ENCODE measurements at places on chromosomes 5 and 9.

DNA sequence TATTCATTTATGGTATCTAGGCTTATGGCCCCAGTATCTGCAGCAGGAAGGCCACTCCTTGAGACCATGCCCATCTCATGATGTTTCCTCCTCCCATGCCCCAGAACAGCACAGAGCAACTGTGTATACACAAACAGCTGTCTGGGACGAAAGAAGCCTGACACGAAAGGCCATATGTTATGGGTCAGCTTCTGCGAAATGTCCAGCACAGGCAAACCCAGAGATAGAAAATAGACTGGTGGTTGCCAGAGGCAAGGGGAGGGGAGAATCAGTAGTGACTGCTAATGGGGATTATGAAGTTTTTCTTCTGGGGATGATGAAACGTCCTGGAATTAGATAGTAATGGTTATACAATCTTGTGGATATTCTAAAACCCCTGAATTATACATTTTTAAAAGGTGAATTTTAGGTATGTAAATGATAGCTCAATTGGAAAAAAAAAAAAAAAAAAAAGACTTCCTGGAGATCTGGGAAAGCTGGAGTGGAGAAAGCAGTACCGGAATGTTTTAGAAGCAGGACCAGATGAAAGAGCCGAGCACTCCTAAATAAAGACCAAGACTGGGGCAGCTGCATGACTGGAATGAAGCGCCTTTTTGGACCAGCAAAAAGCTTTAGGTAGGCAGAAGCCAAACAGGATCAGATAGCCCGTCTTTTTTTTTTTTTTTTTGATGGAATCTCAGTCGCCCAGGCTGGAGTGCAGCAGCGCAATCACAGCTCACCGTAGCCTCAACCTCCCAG, 29.2 kb downstream of the PCDHGC5 start:
- no peaks in the 10 kb centered on the region for H3K36me3 ChIP-seq
- H3K4me3 ChIP-seq: no peak overlapping the region
- peaks cover 22% of the 10 kb centered on the region for H3K4me1 ChIP-seq
- DNase-seq: no peak

DNA sequence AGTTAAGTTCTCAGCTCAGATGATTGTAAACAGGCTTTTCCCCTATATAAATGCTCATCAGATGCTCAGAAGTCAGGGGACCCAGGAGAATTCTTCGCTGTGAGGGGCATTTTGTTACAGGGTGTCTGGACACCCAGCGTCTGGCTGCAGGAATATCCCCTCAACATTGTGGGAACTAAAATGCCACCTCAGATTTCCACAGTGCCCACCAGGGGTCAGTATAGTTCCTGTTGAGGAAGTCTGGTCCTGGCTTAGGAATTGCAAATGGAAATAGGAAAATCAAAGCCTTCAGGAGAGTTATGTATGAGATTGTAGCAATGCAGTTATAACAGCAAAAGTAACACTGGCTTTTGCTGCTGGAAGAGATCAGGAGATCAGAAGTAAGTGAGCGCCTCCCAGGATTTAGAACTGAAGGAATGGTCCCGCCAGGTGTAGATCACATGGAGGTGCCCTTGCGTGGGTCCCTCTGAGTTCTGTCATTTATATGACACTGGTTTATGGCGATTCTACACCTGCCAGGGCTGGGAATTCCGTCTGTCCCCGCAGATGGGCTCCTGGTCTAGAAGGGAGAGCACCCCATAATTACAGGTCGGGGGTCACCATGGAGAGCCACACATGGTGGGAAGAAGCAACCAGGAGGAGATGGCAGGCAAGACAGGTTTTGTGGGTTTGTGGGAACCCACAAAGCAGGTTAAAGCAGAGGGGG, 47.1 kb upstream of the CTSL start:
- H3K4me1 ChIP-seq: peaks cover 16% of the 10 kb centered on the region
- H3K27ac ChIP-seq: no peak overlapping the region
- H3K4me3 ChIP-seq: no peak overlapping the region

GRCh38 chr5:59103303-59103702, 520.4 kb downstream of the RAB3C start:
- no peak for DNase-seq
- H3K36me3 ChIP-seq: no peaks in the 10 kb centered on the region
- no peak overlapping the region for H3K27ac ChIP-seq
- H3K27me3 ChIP-seq: no peaks in the 10 kb centered on the region

GRCh38 chr5:5702934-5703333, 280.5 kb downstream of the ICE1 start:
- no peak for DNase-seq
- H3K27ac ChIP-seq: no peak overlapping the region
- no peaks in the 10 kb centered on the region for H3K4me1 ChIP-seq

GRCh38 chr5:72167257-72167656, 60.0 kb downstream of the MAP1B start:
- H3K4me3 ChIP-seq: no peak overlapping the region
- H3K27ac ChIP-seq: peak overlapping the region; percentile 73
- DNase-seq: no peak
- no peaks in the 10 kb centered on the region for H3K27me3 ChIP-seq
- H3K36me3 ChIP-seq: no peaks in the 10 kb centered on the region

GRCh38 chr5:7395432-7395946, 449 bp upstream of the ADCY2 start:
- H3K27me3 ChIP-seq: no peaks in the 10 kb centered on the region
- peak overlapping the region; percentile 57 for H3K27ac ChIP-seq
- no peaks in the 10 kb centered on the region for H3K4me1 ChIP-seq
- H3K4me3 ChIP-seq: peak overlapping the region; percentile 28
- no peaks in the 10 kb centered on the region for H3K36me3 ChIP-seq
- no peak for DNase-seq

DNA sequence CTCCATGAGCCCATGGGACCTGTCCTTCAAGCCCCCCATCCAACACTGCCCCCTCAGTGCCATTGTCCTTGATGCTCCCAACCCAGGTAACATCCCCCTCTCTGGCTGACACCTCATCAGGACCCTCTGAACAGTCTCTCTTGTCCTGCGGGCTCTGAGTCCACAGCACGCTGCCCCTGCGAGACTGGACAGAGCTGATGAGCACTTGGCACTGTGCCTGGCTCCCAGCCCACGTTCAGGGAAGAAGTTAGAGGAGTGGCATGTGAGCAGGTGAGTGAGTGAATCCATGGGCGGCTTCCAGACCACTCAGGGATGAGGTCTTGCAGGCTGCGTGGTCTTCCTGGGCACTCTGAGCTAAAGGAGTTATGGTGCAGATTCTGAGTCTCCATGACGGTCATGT, 70.7 kb downstream of the PAX5 start:
- H3K36me3 ChIP-seq: no peaks in the 10 kb centered on the region
- H3K4me1 ChIP-seq: peaks cover 5% of the 10 kb centered on the region
- H3K27ac ChIP-seq: no peak overlapping the region
- no peaks in the 10 kb centered on the region for H3K27me3 ChIP-seq

DNA sequence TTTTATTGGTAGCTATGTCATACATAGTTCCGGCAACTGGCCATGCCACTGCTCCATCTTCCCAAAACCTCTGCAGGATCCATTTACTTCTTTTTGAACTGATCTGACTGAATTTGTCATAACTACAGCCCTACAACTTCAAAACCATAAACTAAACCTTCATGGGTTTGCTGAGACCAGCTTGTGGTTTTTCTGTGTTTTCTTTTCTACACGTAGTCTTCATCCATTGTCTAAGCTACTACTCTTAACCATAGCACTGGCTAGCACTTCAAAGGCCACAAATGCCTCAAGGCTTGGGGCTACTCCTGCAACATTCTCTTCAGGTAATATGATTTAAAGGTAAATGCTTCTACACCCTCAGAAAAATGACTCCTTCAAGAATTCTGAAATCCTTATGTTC, 9.0 kb upstream of the KIF2A start:
- no peaks in the 10 kb centered on the region for H3K4me1 ChIP-seq
- no peak for DNase-seq
- H3K27ac ChIP-seq: no peak overlapping the region
- H3K36me3 ChIP-seq: no peaks in the 10 kb centered on the region

DNA sequence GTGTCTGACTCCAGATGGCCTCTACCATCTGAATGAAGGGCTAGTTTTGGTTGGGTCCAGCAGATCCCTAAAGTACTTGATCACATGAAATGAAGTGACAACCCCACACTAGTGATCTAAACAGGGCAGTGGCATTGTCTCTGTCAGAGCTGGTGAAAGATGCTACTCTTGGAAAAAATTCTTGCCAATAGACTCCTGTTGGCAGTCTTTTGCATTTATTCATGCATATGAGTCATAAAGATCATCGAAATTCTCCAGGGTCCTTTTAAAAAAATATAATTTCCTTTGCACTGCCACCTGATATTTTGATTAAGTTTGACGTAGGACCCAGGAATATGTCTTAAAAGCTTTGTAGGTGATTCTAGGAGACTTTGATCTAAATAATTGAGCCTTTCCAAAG, 135.1 kb upstream of the ELL2 start:
- no peak overlapping the region for H3K4me3 ChIP-seq
- no peak overlapping the region for H3K27ac ChIP-seq
- no peaks in the 10 kb centered on the region for H3K36me3 ChIP-seq
- H3K27me3 ChIP-seq: no peaks in the 10 kb centered on the region

GRCh38 chr9:86669422-86669821, 277.9 kb downstream of the GAS1 start:
- H3K4me3 ChIP-seq: no peak overlapping the region
- no peak for DNase-seq
- H3K27ac ChIP-seq: no peak overlapping the region
- no peaks in the 10 kb centered on the region for H3K4me1 ChIP-seq

DNA sequence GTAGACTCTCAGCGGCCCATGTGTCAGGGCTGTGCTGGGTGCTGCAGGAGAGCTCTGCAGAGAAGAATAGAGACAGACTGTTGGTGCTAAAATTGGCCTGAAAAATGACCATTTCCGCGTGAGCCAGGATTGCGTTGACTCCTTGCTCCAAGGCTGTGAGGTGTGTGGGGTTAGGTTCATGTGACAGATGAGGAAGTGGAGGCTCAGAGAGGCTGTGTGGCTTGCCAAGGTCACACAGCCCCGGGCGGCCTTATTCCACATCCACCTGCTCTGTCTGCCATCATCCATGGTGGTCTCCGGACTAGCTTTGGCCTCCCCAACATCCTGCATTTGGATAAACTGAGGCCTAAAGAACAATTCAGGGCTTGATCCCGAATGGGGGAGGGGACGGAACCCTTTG, 15.2 kb downstream of the NEK6 start:
- H3K36me3 ChIP-seq: no peaks in the 10 kb centered on the region
- H3K4me3 ChIP-seq: no peak overlapping the region
- DNase-seq: no peak
- peak overlapping the region; percentile 86 for H3K27ac ChIP-seq
- H3K27me3 ChIP-seq: no peaks in the 10 kb centered on the region

DNA sequence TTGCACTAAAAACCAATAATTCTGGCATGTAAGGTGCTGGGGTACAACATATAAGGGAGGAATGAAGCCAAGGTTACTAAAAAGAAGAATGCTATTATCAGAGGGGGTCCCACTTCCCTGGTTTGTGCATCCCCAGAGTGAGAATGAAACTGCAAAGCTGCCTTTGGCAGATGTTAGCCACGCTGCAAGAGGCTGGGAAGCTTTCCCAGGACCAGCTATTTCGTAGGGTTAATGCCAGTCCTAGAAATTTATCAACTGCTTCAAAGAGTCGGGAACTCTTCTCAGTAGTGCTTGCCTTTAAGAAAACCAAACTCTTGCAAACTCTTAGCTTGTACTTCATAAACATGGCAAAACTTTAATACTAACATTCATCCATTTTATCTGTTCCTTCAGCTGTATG, 87.5 kb upstream of the NR5A1 start:
- no peak overlapping the region for H3K4me3 ChIP-seq
- DNase-seq: no peak
- H3K36me3 ChIP-seq: no peaks in the 10 kb centered on the region
- no peak overlapping the region for H3K27ac ChIP-seq
- no peaks in the 10 kb centered on the region for H3K27me3 ChIP-seq

- DNase-seq: no peak
- no peak overlapping the region for H3K4me3 ChIP-seq
- peaks cover 68% of the 10 kb centered on the region for H3K4me1 ChIP-seq
- H3K27me3 ChIP-seq: no peaks in the 10 kb centered on the region
- no peak overlapping the region for H3K27ac ChIP-seq
Observed at GRCh38 chr5:179759581-179760551, 27.2 kb downstream of the MAML1 start.

- no peak overlapping the region for H3K27ac ChIP-seq
- no peak for DNase-seq
- no peaks in the 10 kb centered on the region for H3K36me3 ChIP-seq
- no peak overlapping the region for H3K4me3 ChIP-seq
- H3K4me1 ChIP-seq: no peaks in the 10 kb centered on the region
- no peaks in the 10 kb centered on the region for H3K27me3 ChIP-seq
Observed at GRCh38 chr9:7534211-7534935, 265.2 kb downstream of the DMAC1 start.

- H3K27ac ChIP-seq: no peak overlapping the region
- H3K36me3 ChIP-seq: no peaks in the 10 kb centered on the region
- no peak overlapping the region for H3K4me3 ChIP-seq
- DNase-seq: no peak
Observed at GRCh38 chr5:6090079-6090654, 288.2 kb downstream of the MED10 start.

DNA sequence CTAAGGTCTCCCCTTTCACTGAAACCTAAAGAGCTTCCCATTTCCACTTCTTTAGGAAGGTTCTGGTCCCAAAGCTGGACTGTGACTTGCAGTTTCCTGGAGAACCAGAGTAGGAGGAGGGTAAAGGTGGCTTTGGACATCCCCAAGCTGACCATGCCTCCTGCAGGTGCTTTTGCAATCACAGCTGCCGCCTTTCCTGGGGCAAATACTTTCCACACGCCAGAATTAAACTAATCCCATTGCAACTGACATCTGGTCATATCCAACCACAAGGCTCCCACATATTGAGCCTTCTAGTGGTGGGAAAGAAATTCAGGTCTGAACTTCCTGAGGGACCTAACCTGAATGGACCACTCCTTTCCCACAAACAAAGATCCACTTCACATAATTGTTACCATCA, 92.7 kb downstream of the NRG2 start:
- H3K27me3 ChIP-seq: no peaks in the 10 kb centered on the region
- no peaks in the 10 kb centered on the region for H3K36me3 ChIP-seq
- H3K4me1 ChIP-seq: peaks cover 12% of the 10 kb centered on the region
- no peak overlapping the region for H3K27ac ChIP-seq

DNA sequence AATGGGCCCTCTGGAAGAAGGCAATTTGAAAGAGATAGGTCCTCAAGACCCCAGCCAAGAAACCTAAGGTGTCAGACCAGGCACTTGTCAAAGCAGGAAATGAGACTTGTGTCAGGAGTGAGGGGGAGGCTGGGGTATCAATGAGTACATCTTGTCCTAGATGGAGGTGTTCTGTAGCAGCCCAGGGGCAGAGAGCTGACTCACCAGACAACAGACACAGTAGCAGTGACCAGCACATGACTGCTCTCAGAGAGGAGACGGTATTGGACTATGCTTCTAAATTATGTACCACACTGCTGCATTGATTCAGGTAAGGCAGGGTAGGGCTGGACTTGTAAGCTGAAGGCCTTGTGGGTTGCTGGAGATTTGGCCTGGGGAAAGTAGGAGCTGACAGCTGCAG, 551.2 kb upstream of the KLF4 start:
- H3K27ac ChIP-seq: peak overlapping the region; percentile 42
- no peaks in the 10 kb centered on the region for H3K36me3 ChIP-seq
- H3K4me3 ChIP-seq: no peak overlapping the region
- H3K4me1 ChIP-seq: peaks cover 5% of the 10 kb centered on the region

GRCh38 chr9:125126019-125126746, 17.1 kb downstream of the SCAI start:
- DNase-seq: peak; percentile 96
- H3K27me3 ChIP-seq: no peaks in the 10 kb centered on the region
- H3K36me3 ChIP-seq: no peaks in the 10 kb centered on the region
- peak overlapping the region; percentile 61 for H3K27ac ChIP-seq

Measured in sigmoid colon (tissue), 7 donors.